ENCODE measurements at places on chromosomes 13 and 19.

DNA sequence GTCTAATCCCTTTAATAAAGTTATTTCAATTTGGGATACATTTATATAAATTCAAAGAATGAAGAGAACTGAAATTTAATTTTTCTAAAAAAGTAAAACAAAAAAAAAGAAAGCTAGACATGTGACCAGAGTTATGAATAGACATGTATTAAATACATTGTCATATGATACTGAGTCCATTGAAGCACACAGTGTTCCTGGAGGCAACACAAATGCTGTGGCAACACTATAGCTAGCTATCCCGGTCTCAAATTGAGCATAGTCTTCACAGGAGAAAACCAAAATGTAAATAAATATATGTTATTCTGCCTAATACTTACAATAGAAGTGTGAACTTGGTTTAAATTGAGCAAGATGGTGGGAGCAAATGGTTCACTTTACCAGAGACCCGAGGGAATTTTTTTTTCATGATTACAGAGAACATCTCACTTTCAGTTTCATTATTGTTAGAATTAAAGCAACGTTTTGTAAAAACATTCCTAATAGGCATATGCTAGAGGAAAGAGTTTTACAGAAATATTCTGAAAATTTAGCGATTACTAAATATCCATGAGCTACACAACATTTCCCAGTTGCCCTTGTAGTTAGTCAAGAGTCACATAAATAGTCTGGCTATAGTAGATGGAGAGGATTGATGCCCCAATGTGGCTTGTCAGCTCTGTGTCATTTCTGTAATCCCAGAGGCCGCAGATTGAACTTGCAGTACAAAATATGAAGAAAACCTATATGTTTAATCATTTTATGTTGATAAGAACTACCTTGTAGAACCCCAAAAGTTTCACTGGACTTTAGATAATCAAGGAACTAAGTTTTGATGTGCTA, 775.7 kb upstream of the SPRY2 start:
- no peak for DNase-seq

- no peak for DNase-seq
Observed at GRCh38 chr13:33069365-33069764, 53.1 kb downstream of the KL start.

- DNase-seq = no peak
Observed at GRCh38 chr13:37069597-37070103, 10.2 kb upstream of the SUPT20H start.

GRCh38 chr13:94390881-94391280, 88.6 kb downstream of the DCT start:
- DNase-seq = no peak

DNA sequence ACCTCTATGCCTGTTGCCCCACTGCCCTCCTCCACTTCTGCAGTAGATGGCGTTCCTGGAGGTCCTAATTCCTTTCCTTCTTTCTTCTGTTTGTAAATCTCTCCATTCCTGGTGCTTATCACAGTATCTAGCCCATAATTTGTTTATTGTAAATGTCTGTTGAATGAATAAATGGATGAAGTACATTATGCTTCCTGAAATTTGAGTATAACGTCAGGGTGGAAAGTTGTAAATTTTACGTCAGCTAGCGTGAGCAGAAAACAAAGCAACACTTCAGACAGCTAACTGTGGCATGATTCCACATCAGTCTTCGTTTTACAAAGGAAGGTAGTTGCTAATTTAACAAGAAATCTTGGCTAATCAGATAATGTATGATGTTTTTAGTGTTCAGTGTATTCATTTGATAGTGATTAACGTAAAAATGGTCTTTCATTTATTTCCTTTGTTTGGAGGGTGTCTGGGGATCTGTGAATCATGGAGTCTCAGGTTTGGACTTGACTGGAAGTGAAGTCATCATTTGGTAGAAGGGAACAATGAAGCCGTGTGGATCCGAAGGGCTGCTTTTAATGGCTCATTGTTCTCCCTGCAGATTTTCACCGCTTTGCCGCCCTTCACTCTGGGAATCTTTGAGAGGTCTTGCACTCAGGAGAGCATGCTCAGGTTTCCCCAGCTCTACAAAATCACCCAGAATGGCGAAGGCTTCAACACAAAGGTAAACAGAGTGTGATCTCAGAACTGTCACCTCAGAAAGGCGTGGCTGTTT, 215.1 kb downstream of the SHISA2 start:
- no peak for DNase-seq

GRCh38 chr19:56105090-56105701, 15.9 kb downstream of the ZNF787 start:
- DNase-seq = no peak

DNA sequence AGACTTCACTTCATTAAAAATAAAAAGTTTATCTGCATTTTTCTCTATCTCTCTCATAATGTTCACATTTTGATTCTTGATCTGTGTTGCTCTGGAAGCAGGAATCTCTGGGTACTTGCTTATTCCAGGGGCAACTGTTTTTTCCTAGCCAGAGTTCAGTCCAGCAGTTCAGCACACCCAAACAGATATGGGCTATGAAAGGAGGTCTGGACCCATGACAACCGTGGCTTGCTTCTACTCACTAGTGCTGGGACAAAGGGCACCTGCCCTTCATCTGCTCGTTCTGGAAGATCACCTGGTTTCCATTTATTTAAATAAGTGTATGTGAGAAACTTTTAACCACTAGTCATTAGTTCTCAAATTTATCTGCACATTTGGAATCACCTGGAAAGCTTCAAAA, 36.0 kb downstream of the POLR1D start:
- DNase-seq = no peak

- DNase-seq = no peak
Observed at GRCh38 chr13:21528616-21529015, 69.5 kb upstream of the ZDHHC20 start.

- no peak for DNase-seq
Observed at GRCh38 chr13:46202188-46202795, 9.4 kb upstream of the LRRC63 start.

DNA sequence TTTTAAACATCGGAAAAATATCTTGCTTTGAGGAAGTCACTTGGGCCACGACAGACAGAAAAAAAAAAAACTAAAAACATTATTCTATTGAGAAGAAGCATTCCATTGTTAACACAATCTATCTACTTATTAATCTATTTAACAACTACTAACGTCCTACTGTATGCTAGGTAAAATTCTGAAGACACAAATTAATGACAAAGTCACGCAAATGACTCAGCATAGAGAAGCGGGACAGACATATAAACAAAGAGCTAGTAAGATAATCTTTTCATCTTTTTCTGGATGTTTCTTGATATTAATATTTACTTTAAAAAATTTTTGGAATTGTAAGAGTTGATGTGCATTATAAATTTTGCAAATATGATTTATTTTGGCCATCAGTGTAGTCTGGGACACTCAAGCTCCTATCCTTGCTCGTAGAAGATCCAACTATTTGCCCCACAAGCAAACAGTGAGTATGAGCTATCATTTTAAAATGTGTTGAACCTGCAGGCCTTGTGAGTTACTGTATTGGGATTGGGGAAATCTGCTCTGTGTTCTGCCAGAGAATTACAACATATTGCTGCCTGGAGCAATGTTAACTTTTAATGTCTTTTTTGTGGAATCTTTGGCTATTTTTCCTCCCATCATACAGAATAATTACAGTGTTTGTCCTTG, 109.1 kb downstream of the PCDH9 start:
- no peak for DNase-seq

GRCh38 chr13:113616991-113617749, 32.6 kb downstream of the TFDP1 start:
- DNase-seq = no peak

DNA sequence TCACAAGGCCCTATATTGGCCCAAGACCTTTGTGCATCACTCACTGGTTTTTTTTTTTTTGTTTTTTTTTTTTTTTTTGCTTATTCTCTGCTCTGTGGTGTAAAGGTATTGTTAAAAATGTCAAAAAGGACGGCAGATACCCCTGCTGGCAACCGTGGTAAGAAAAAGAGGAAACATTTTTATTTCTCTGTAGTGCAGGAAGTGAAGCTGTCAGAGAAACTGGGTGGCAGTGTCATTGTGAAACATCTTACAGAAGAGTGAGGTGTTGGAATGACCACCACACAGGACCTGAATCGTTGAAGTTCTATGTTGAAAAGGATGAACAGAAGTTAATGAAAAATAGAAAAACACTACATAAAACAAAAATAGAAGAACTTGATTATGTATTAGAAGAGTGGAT, 346.4 kb downstream of the FGF9 start:
- no peak for DNase-seq

DNA sequence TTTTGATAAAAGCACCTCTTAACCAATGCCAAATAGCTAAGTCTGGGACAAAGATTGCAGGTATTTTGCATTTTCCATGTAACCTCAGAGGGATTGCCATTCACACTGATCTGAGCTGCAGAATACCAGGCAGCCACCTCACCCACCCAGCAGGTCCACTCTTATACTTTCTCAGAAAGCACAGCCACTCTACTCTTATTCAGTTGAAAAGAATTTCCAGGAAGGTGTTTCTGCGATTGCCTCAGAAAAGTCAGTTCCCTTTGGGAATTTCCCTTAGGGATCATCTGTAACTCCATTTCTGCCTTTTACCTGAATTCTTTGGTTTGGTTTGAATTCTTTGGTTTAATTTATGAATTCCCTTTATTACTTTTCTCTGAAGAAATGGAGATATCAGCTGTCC, 904 bp upstream of the ALOX5AP start:
- DNase-seq = no peak

GRCh38 chr13:104466016-104466415, 1399.8 kb upstream of the SLC10A2 start:
- DNase-seq = no peak

GRCh38 chr19:57537953-57538547, 10.9 kb downstream of the ZNF549 start:
- DNase-seq = no peak

DNA sequence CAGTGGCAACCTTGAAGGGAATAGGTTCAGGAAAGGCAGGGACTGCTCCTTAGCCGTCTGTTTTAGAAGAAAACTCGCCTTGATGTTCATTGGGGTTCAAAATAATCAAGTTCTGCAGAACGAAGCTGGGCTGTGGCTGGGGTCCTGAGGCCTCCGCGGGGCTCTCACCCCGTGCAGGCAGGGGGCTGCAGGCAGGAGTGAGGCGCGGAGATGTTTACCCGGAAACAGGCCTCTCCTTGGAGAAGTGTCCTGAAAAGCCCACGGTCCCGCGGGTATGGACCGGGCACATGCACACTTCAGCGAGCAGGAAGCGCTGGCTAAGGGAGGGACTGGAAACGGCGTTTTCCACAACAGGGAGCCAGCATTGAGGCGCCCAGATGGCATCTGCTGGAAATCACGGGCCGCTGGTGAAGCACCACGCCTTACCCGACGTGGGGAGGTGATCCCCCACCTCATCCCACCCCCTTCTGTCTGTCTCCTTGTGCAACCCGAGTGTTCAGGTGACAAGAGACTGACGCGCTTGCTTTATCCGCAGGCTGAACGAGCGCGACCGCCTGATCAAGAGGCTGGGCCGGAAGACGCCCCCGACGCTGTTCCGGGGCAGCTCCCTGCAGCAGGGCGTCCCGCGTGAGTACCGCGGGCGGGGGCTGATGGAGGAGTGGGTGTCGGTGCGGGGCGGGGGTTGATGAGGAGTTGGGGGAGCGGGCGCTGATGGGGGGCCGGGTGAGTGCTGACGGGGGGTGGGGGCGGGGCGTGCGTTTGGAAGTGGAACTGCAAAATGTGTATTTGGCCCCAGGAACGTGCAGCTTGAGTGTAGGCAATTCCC, 39.6 kb downstream of the SHISA2 start:
- peak; percentile 56 for DNase-seq

DNA sequence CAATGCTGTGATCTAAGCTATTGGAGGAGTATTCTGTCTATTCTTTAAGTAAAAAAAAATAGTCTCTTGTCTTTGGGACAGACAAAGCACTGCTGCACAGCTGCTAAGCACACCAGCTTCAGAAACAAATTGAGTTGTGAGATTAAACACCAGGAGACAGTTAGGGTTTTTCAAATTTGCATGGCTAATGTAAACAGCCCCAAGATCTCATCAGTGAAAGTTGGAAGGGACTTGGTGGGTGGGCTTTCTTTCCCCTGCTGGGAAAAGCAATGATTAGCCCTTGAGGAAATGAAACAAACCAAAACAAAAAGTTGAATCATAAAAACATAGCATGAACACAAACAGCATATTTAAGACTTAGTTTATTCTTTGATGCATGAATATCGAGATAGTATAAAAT, 143.6 kb upstream of the SLITRK1 start:
- DNase-seq = no peak

GRCh38 chr19:16527971-16528521, 14.2 kb downstream of the CHERP start:
- DNase-seq = peak; percentile 25

DNA sequence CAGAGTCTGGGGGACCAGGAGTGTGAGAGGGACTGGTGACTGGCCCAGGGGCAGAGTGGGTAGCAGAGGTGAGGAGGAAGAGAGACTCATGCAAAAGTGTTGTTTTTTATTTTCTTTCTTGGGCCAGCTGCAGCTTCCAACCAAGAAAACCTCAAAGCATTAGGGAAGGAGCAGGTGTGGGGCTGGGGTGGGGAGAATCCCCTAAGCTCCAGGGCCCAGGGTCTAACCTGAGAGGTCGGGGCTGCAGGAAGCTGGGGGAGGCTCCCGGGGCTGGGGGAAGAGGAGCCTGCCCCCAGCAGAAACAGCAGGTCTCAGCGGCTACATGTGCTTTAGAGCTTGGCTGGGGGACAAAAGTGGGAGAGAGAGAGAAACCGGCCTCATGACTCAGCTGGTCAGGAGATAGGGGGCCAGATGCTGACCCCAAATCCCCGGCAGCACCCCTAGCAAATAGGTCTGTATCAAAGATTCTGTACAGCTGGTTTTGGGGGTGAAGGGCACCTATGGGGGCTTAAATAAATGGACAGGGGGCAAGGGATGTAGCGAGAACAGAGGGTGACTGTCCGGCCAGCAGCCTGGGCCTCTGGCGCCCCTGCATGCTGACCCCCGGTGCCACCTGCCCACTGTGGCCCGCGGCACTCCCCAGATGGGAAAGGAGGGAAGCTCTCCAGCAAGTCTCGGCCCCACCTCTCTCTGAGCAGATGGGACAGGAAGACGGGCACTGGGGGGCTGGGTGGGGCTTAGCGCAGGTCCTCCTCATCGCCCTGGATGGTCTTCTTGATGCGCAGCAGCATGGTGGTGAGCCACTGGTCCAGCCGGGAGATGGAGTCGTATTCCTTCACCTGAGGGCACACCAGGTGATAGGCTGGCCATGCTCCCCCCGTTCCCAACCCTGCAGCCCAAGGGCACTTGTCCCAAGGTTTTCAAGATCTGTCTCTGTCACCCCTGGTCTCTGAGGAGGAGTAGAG, 3.8 kb upstream of the KPTN start:
- DNase-seq = no peak

- DNase-seq = no peak
Observed at GRCh38 chr13:103898481-103898880, 832.3 kb upstream of the SLC10A2 start.

DNA sequence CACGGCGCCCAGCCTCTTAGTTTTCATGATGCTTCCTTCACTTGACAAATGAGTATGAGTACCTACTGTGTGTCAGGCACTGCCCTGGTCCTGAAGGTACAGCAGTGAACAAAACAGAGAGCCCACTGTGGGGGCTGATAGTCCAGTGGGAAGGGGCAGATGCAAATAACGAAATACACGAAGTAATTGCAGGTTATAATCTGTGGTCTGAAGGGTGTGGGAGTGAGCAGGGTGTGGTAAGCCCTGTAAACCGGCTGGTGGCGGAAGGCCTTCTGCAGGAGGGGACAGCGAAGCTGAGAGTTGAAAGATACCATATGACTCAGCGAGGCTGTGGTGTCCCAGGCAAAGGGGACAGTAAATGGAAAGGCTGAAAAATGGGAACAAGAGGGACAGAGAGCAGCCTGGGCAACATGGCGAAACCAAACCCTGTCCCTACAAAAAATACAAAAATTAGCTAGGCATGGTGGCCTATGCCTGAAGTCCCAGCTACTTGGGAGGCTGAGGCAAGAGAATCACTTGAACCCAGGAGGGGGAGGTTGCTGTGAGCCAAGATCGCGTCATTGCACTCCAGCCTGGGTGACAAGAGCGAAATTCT, 60.5 kb downstream of the MAP4K1 start:
- peak; percentile 36 for DNase-seq
